Activated T-helper 2 cell treated with anti-CD3 and anti-CD28 coated beads, Interferon-gamma antibody, Interleukin-2, Interleukin-4, amounts not matched to agents 10 μg/mL and 5 μg/mL and 100 μg/mL, durations not matched to agents 14 hours and 24 hours and 36 hours (primary cell): ENCODE measurements at places on chromosomes 12 and 14. TPM values are rescaled to one million over a fixed set of nuclear protein-coding genes. Genes with fewer than 3 reads are reported as not detected.

COQ5 gene
- total RNA-seq: 29.3 and 29.9 TPM in 2 replicates

CHGA gene
- not detected in 2 replicates for total RNA-seq

DNA sequence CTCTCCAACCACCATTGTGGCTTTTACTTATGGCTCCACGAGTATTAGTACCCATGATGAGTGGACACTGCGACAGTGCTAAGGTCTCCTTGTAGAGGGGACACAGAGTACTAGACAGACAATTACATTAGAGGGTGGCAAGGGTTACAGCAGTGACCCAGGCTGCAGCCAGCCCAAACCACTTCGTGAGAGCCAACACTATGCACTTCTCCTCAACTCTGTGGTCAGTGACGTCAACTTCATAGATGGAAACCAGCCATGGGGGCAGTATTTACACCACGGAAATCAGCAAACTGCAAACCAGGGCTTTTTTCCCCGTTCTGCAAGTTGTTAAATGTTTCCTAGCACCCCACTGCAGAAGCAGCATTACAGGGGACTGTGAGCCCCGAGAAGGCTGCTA lies 61.6 kb upstream of the ZFP36L1 start:
- no peak for DNase-seq
- H3K27ac ChIP-seq: no peak overlapping the region
- H3K27me3 ChIP-seq: no peaks in the 10 kb centered on the region
- H3K4me1 ChIP-seq: no peaks in the 10 kb centered on the region
- H3K36me3 ChIP-seq: no peaks in the 10 kb centered on the region

VIPAS39 gene
- 15.7 and 16.5 TPM in 2 replicates for total RNA-seq

- no peak overlapping the region for H3K4me3 ChIP-seq
- H3K4me1 ChIP-seq: peaks cover 4% of the 10 kb centered on the region
- H3K36me3 ChIP-seq: no peaks in the 10 kb centered on the region
- DNase-seq: no peak
These were observed 4.4 kb downstream of the MMP17 start for GRCh38 chr12:131832321-131833231.

- no peaks in the 10 kb centered on the region for H3K27me3 ChIP-seq
- no peak overlapping the region for H3K27ac ChIP-seq
- H3K4me3 ChIP-seq: no peak overlapping the region
- DNase-seq: no peak
- peaks cover 27% of the 10 kb centered on the region for H3K36me3 ChIP-seq
- H3K4me1 ChIP-seq: peaks cover 8% of the 10 kb centered on the region
These were observed 15.3 kb downstream of the AREL1 start for GRCh38 chr14:74697543-74697942.

GRCh38 chr12:46366771-46367170 lies 5.8 kb downstream of the SLC38A2 start:
- DNase-seq: no peak
- no peak overlapping the region for H3K4me3 ChIP-seq
- peaks cover 96% of the 10 kb centered on the region for H3K36me3 ChIP-seq
- peaks cover 62% of the 10 kb centered on the region for H3K4me1 ChIP-seq
- H3K27ac ChIP-seq: no peak overlapping the region

- no peaks in the 10 kb centered on the region for H3K27me3 ChIP-seq
- H3K4me3 ChIP-seq: no peak overlapping the region
- H3K27ac ChIP-seq: no peak overlapping the region
- peak; percentile 18 for DNase-seq
- no peaks in the 10 kb centered on the region for H3K36me3 ChIP-seq
- H3K4me1 ChIP-seq: no peaks in the 10 kb centered on the region
These were observed 115.5 kb downstream of the SLC2A13 start for GRCh38 chr12:39990122-39991101.

- peaks cover 30% of the 10 kb centered on the region for H3K4me1 ChIP-seq
- peak overlapping the region; percentile 98 for H3K27ac ChIP-seq
- H3K36me3 ChIP-seq: peaks cover 30% of the 10 kb centered on the region
- H3K4me3 ChIP-seq: peak overlapping the region; percentile 97
- peak; percentile 54 for DNase-seq
These were observed 1.4 kb downstream of the PCK2 start for GRCh38 chr14:24095271-24096068.

DIO2 gene
- total RNA-seq: not detected in 2 replicates

PRICKLE1 gene
- total RNA-seq: 0.05 TPM in 1 of 2 replicates, not detected in the other

CLEC1B gene
- not detected in 2 replicates for total RNA-seq

GRCh38 chr12:101939856-101940265 lies 62.5 kb downstream of the DRAM1 start:
- DNase-seq: peak; percentile 49
- peaks cover 2% of the 10 kb centered on the region for H3K27me3 ChIP-seq
- peaks cover 40% of the 10 kb centered on the region for H3K4me1 ChIP-seq
- no peaks in the 10 kb centered on the region for H3K36me3 ChIP-seq
- no peak overlapping the region for H3K4me3 ChIP-seq

GRCh38 chr12:50062728-50063460 lies 5.5 kb downstream of the ASIC1 start:
- peaks cover 19% of the 10 kb centered on the region for H3K36me3 ChIP-seq
- H3K27ac ChIP-seq: no peak overlapping the region
- no peak overlapping the region for H3K4me3 ChIP-seq
- peaks cover 1% of the 10 kb centered on the region for H3K27me3 ChIP-seq

DNA sequence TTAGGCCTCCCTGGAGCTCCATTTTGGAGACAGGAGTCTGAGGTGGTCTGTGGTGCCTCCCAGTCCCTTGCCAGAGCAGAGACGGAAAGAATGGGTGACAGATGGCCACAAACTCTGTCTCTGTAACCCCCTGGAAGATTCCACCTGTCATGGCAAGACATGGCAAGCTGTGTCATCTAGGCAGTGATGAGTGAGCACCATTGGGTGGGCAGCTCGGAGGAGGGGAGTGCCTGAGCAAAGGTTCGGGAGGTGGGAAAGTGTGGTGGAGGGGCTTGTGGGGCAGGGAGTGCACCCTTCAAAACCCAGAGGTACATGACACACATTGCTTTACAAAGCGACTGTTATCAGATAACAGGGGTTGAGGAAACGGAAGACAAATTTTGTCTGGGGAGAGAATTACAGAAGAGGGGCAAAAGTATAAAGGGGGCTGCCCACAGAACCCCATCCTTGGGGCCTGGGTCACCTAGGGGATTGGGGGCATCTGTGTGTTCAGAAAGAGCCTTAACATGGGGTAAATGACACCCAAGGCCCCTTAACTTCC lies 3.5 kb downstream of the RIN3 start:
- DNase-seq: no peak
- no peak overlapping the region for H3K4me3 ChIP-seq
- peaks cover 22% of the 10 kb centered on the region for H3K4me1 ChIP-seq
- peaks cover 42% of the 10 kb centered on the region for H3K27me3 ChIP-seq
- H3K27ac ChIP-seq: peak overlapping the region; percentile 8

DNA sequence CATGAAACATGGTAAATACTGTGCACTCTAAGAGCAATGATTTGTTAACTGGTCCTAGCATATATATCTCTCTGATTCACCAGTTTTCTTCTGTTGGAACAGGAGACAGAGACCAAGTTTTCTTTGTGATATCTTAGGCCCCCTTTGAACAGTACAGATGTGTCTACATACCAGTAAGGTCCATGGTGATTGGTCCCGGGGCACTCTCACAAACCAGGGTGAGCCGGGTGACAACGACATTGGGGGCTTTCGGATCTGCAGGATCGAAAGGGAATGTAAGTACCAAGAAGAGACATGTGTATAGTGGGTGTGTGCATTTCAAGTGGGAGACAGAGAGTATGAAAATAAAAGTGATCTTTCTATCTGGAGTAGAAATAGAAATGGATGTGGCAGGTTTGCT lies 11.3 kb upstream of the ERP27 start:
- H3K36me3 ChIP-seq: peaks cover 82% of the 10 kb centered on the region
- no peak for DNase-seq
- no peaks in the 10 kb centered on the region for H3K27me3 ChIP-seq
- peak overlapping the region; percentile 73 for H3K4me3 ChIP-seq
- peak overlapping the region; percentile 98 for H3K27ac ChIP-seq
- H3K4me1 ChIP-seq: peaks cover 79% of the 10 kb centered on the region

RND1 gene
- total RNA-seq: 3.5 and 4.7 TPM in 2 replicates

DNA sequence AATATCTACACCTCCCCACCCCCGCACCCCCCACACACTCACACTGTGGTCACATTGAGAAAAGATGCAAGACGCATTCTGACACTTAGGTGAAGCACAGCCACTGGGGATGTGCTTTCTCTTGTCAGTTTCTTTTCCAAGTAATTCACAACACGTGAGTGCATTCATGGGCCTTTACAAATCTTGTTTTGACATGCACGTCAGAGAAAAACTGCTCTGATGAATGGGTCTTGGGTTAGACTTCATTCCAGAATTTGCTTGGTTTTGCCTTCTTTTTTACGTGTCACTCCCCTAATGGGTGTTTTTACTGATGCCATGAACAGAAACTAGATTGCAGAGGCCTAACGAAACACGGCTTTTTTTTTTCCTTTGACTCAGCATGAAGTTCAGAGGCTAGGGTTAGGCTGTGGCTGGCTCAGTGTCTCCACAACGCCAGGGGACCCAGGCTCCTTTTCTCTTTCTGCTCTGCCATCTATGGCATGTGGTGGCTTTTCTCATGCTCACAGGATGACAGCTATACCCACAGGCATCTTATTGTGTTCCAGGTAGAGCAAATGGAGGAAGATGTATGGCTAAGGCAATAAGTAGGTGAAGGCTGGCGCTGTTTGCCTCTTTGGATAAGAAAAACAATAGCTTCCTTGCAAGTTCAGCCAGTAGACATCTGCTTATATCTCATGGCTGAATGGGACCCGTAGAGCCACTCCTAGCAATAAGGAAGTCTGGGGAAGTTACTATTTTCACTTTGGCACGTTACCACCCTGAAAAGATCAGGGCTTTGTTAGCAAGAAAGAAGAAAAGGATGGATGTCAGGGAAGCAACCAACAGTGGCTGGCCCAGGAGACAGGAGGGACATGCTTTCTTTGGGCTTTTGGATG lies 253.3 kb downstream of the SLC15A4 start:
- H3K27ac ChIP-seq: peak overlapping the region; percentile 43
- DNase-seq: no peak
- peaks cover 4% of the 10 kb centered on the region for H3K4me1 ChIP-seq
- H3K4me3 ChIP-seq: no peak overlapping the region
- no peaks in the 10 kb centered on the region for H3K27me3 ChIP-seq

ASB2 gene
- 19.8 TPM in 2 replicates for total RNA-seq

DNA sequence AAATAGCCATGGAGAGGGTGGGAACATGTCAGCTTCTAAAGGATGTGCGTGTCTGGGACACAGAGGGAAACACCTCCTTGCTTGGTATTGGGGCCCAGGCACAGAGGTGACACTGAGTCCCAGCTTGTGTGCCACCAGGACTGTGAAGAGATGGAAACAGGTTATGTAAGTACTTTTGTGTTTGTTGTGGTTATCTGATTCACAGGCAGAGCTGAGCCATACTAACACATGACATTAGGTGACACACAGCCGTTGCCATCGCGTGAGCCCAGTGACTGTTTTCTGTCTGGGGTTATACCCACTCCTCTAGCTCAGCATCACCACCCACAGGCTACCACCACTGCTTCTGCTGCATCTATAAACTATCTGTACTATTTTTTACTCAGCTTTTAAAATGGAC lies 12.1 kb upstream of the FLVCR2 start:
- H3K36me3 ChIP-seq: no peaks in the 10 kb centered on the region
- H3K4me3 ChIP-seq: peak overlapping the region; percentile 47
- H3K4me1 ChIP-seq: peaks cover 65% of the 10 kb centered on the region
- H3K27ac ChIP-seq: peak overlapping the region; percentile 85

GRCh38 chr14:39176263-39177167 lies 1.5 kb downstream of the PNN start:
- peaks cover 24% of the 10 kb centered on the region for H3K4me1 ChIP-seq
- H3K27ac ChIP-seq: peak overlapping the region; percentile 98
- no peaks in the 10 kb centered on the region for H3K36me3 ChIP-seq
- H3K27me3 ChIP-seq: no peaks in the 10 kb centered on the region

DNA sequence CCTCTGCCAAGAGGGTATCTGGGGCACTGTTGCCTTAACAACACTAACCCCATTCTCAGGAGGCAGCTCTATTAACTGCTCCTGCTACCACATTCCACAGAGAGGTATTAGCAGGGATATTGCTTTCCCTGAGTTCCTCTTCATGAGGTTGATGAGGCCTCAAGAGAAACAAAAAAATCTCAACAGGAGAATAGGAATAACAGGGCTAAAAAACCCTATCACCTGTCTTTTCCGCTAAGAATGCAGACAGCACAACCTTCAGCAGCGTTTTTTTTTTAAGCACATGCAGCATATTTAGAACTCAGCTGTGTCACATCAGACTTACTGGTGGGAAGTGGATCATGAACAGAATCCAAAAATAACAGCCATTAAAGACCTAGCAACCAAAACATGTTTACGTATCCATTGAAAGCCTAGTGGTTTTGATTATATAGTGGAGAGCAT lies 29.2 kb downstream of the ATF7 start:
- H3K4me3 ChIP-seq: no peak overlapping the region
- DNase-seq: no peak
- H3K27me3 ChIP-seq: no peaks in the 10 kb centered on the region

GRCh38 chr14:44785096-44785495 lies 176.7 kb downstream of the KLHL28 start:
- H3K4me3 ChIP-seq: no peak overlapping the region
- H3K4me1 ChIP-seq: no peaks in the 10 kb centered on the region
- DNase-seq: no peak
- H3K36me3 ChIP-seq: no peaks in the 10 kb centered on the region
- H3K27me3 ChIP-seq: no peaks in the 10 kb centered on the region
- no peak overlapping the region for H3K27ac ChIP-seq

DNA sequence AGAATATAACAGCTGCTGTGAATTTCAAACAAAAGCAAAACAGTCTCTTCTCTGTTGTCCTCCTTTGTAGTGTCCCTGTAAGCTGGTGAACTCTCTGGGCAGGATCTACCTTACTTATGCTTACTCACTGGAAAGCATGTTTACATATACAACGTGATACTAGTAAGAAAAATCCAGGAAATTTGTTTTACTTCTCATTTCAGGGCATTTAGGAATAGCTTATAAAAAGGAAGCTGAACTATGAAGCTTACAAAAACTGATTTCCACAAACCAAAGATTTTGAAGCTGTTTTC lies 311.0 kb downstream of the NOVA1 start:
- H3K27ac ChIP-seq: no peak overlapping the region
- H3K4me1 ChIP-seq: no peaks in the 10 kb centered on the region
- no peak overlapping the region for H3K4me3 ChIP-seq

- H3K36me3 ChIP-seq: no peaks in the 10 kb centered on the region
- DNase-seq: no peak
- no peaks in the 10 kb centered on the region for H3K27me3 ChIP-seq
These were observed 273.1 kb upstream of the NOVA1 start for GRCh38 chr14:26870722-26871617.

GRCh38 chr14:93717668-93718320 lies 70.5 kb downstream of the PRIMA1 start:
- no peaks in the 10 kb centered on the region for H3K27me3 ChIP-seq
- no peaks in the 10 kb centered on the region for H3K4me1 ChIP-seq
- H3K4me3 ChIP-seq: no peak overlapping the region
- H3K36me3 ChIP-seq: no peaks in the 10 kb centered on the region

GLIPR1L1 gene
- total RNA-seq: not detected in 2 replicates

DNA sequence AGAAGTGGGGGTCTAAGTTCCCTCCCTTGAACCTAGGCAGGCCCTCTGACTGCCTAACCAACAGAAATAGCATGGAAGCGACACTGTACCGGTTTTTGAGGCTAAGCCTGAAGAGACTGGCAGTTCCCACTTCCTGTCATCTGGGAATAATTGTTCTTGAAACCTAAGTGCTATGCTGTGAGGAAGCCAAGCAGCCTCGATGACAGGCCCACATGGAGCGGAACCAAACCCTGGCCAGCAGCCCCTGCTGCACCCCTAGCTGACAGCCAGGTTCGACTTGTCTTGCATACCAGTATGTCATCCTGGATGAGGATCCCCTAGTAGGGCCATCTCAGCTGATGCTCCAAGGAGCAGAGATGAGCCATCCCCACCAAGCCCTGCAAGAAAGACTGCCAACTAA lies 6.4 kb upstream of the GPR68 start:
- no peak overlapping the region for H3K4me3 ChIP-seq
- H3K36me3 ChIP-seq: peaks cover 51% of the 10 kb centered on the region
- H3K27me3 ChIP-seq: no peaks in the 10 kb centered on the region
- H3K4me1 ChIP-seq: peaks cover 68% of the 10 kb centered on the region
- no peak for DNase-seq
- peak overlapping the region; percentile 92 for H3K27ac ChIP-seq
